Erythroblast (primary cell): ENCODE measurements at places on chromosomes 11 and 22.

- no peak for DNase-seq
Measured at GRCh38 chr11:85167038-85167437, 460.1 kb downstream of the DLG2 start.

DNA sequence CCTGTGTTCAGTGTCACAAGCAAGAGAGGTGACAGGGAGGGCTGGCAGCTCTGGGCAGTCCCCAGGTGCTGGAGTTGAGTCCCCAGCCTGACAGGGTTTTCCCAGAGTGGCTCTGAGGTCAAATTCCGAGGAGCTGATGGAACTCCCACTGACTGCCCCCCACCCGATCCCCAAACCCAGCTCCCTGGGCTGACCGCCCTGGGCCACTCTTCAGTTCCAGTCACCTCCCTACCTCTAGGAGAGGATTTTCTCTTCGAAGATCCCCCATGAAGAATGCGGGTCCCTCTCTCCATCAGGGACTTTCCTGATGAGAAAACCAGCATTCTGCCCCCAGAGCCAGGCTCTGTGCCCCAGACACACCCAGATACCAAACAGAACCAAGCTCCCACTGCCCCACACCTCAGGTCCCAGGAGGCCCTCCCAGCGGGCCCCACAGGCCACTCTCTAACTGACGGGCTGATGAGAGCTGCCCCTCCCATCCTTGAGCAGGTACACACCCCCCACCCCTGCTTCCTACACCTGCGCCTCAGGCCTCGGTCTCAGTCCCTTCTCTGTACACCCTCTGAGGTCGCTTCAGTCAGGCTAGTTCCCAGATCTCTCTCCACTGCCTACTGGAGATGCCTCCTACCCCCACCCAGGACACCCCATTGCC, 12.1 kb upstream of the RAC2 start:
- DNase-seq: no peak

GRCh38 chr11:57727185-57727584, 14.1 kb upstream of the SELENOH start:
- no peak for DNase-seq

DNA sequence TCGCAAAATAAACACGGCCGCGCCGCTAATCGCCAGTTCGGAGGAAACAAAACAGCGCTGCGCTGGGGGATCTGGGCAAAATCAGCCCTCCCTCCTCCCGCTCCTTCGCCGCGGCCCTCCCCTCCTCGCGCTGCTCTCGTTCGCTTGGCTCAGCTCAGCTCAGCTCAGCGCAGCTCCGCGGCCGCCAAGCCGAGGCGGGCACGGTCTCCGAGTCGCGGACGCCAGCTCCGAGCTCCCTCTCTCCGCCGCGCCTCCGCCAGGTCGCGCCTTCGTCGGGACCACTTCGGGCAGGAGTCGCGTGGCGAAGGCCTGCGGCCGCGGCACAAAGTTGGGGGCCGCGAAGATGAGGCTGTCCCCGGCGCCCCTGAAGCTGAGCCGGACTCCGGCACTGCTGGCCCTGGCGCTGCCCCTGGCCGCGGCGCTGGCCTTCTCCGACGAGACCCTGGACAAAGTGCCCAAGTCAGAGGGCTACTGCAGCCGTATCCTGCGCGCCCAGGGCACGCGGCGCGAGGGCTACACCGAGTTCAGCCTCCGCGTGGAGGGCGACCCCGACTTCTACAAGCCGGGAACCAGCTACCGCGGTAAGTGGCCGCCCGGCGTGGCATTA, at the start of gene SPON1:
Gene SPON1, plus strand, starts transcription at position 162 of the 607 bp plus-strand sequence. Its CDS starts 182 bp downstream, at position 344.
- peak; percentile 12 for DNase-seq

- DNase-seq: no peak
Measured at GRCh38 chr22:43042101-43042780, 27.3 kb upstream of the PACSIN2 start.

DNA sequence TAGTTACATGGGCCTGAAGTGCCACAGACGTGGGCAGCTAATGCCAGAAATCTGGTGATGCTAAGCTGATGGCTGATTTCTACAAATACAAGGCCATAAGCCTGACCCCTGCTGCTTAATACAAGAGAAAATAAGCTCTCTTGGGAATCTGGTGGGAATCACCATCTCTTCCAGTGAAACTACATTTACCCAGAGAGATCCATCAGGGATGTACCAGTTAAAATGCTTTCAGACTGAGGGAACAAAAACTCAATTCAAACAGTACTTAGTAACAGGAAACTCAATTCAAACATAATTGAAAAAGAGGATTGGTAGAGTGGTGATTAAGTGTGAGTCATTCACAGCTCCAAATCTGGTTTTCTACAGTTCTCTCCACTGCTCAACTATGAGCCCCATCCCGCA, 1.7 kb upstream of the CAVIN3 start:
- no peak for DNase-seq

- DNase-seq: no peak
Measured at GRCh38 chr22:41836551-41836950, 3.6 kb downstream of the SREBF2 start.
